ENCODE measurements at places on chromosomes 1 and 21.

GRCh38 chr21:29033871-29034270, 9.4 kb downstream of the USP16 start:
- no peak for DNase-seq

DNA sequence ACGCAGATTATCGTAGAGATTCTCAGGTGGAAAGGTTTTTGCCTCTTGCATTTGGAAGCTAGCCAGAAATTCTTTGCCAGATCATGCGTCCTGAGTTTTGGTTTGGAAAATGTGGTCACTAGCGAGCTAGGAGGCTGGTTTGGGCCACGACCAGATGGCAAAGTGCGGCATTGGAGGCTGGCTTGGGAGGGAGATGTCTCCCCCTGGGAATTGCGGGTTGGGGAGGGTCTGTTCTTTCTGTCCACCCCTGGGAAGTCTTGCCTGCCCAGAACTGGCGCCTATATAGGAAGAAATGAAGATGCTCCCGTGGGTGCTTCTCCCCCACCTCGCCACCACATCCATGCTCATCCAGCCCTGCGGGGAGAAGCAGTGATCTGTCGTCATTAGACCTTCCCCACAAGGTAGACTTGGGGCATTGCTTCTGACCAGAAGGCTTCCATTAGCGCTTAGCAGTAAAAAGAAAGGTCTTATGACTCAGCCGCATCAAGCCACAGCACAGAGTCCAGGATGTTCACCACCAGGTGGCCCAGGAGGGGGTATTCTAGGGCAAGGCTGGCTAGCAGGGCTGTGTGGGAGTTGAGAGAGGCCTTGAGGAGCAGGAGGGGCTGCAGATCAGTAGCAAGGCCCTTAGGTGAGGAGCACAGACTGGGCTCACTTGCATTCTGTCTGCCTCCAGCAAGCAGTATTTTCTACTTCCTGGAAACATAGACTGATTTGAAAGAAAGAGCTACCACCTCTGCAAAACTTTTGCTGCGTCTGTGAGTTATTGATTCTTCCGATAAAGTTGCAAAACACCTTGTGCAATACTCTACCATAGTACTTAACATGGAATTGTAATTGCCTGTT, 1.5 kb upstream of the PTP4A2 start:
- no peak for DNase-seq

DNA sequence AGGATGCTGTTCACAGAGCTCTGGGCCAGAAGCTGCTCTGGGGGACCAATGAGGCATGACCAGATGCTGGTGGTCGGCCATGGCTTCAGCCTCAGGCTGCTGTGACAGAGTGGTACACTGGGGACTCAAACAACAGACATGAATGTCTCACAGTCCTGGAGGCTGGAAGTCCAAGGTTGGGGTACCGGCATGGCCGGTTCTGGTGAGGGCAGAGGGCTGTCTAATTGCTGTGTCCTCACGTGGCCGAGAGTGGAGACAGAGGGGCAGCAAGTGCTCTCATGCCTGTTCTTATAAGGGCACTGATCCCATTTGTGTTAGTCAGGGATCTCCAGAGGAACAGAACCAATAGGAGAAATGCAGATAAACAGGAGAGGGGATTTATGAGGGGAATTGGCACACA, 253.5 kb upstream of the C1orf174 start:
- DNase-seq = no peak

DNA sequence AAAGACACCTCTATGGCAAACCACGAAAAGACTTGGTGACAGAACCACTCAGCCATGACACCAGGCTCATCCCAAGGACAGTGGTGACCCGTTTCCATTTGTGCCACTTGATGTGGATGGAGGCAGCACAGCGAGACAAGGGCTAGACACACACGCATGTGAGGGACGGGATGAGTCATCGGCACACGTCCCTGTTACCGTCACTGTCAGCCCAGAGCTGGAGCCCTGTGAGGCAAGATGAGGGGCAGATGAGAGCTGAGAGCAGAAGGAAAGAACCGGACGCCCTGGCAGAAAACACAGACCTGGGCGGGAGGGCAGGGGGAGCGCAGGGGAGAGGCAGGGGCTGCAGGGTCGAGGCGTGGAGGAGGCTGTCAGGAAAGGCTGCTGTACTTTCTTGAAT, 57.8 kb downstream of the SIK1 start:
- no peak for DNase-seq

DNA sequence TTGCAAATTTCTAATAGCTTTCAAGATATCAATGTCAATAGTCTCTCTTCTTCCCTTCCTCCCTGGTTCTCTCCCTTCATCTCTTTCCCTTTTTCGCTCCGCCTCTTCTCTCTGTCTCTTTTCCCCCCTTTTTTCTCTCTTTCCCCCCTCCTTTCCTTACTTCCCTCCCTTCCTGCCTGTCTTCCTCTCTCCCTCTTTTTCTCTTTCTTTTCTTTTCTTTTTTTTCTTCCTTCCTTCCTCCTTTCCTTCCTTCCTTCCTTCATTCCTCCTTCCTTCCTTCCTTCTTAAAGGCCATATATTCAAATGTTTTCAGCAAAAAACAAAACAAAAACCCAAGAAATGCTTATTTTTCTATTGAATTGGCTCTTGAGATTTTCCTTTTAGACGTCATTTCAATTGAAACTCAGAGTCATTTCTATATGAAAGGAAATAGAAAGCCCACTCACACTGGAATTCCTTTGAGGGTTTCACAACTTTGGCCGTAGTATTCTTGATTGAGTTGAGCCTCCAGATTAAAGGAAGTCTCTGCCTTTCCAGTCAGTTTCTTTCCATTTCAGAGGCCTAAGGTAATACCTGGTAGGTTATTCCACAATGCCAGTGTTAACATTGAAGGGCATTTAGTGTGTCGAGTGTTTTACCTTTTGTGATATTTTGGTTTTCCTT, 551.5 kb downstream of the LMO4 start:
- no peak for DNase-seq

- DNase-seq = no peak
Observed at GRCh38 chr1:36663772-36664430, 181.2 kb upstream of the CSF3R start.

GRCh38 chr1:21550097-21550496, 40.9 kb downstream of the ALPL start:
- no peak for DNase-seq

GRCh38 chr1:188489336-188490112, 1660.8 kb downstream of the PLA2G4A start:
- DNase-seq = peak; percentile 4

GRCh38 chr1:1041092-1041523, 21.2 kb downstream of the AGRN start:
- no peak for DNase-seq

DNA sequence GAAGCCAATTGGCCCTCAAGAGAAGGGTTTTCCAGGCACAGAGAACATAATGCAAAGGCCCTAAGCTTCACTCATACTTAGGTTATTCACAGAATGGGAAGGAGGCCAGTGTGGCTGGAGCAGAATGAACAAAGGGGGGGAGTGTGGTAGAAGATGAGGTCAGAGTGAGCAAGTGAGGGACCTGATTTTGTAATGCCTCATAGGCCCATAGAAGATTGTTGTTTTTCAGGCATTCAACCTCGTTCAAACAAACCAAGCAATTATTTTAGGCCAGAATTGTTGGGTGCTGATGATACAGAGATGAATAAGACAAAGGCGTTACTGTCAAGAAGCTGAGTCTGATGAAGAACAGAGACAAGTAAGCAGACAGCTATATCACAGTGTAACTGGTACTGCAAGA, 54.5 kb upstream of the RAP1A start:
- no peak for DNase-seq

DNA sequence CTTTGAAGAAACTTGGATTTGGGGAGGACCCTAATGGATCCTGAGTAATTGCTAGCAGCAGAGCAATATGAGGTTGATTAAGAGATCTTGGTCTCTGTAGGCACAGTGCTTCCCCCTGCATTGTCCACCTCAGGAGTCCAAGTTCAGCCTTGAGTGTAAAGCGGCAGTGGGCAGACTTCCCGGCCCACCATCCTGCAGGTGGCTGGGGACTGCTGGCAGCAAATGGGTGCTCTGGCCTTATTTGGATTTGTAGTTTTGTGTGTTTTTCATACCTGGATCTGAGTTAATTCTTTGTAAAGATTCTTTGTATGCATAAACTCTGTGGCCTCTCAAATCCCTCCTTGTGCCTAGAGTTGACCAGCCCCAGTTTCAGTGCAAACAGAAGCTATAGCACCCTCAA, 7.6 kb downstream of the BARHL2 start:
- no peak for DNase-seq

- no peak for DNase-seq
Observed at GRCh38 chr1:60746278-60746791, 336.0 kb upstream of the NFIA start.

DNA sequence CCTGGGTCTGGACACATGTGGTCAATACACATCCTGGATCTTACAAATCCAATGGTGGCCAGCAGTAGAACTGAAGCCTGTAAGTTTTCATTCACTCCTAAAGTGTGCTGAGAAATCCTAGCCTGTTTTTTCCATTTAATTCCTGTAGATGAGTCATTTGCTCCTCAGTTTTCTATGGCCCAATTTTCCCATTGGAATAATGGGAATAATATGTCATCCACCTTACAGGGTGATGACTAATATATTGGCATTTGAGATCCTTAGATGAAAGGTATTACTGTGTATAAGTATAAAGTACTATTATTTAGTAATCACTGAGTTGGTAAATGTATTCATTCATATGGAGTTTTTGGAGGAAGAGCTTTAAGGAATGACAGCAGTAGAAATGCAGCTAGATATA, 89.7 kb upstream of the ADAR start:
- DNase-seq = no peak

Data from glomerular endothelial cell (primary cell).